Right lobe of liver (tissue), 6 donors: ENCODE measurements at places on chromosomes 11 and 22. TPM values are rescaled to one million over a fixed set of nuclear protein-coding genes. Genes with fewer than 3 reads are reported as not detected.

GRCh38 chr11:48093795-48094642 is 113.7 kb downstream of the PTPRJ start:
- DNase-seq, result no peak
- peak overlapping the region; percentile 18 for H3K4me3 ChIP-seq
- no peaks in the 10 kb centered on the region for H3K27me3 ChIP-seq

DNA sequence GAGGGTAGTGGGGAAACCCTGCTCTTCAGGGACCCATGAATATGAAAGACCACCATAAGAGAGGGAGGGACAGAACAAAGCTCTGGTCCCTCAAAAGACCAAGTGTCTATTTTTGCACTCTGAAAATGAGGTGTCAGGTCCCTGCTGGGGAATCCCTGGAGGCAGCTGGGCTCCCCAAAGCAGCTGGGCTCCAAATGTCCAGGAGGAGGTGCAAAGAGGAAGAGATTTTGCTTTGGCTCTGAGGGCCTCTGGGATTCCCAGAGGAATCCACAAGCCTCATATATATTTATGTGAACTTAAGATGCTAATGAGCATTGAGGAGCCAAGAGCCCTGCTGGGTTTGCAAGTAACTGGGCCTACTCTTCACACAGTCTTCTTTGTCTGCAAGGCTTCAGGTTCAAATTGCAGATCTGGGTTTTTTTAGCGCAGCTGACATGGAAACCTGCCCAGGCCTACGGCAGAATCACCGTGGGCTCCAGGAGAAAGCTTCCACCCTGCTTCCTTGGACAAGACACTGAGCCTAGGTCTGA is 26.0 kb downstream of the CLMP start:
- H3K4me1 ChIP-seq, result no peaks in the 10 kb centered on the region
- no peak overlapping the region for H3K4me3 ChIP-seq
- no peak overlapping the region for H3K27ac ChIP-seq
- no peaks in the 10 kb centered on the region for H3K27me3 ChIP-seq
- H3K36me3 ChIP-seq, result no peaks in the 10 kb centered on the region
- DNase-seq, result no peak

GRCh38 chr22:27461470-27461869 is 340.1 kb downstream of the MN1 start:
- DNase-seq, result no peak
- no peaks in the 10 kb centered on the region for H3K4me1 ChIP-seq
- H3K27me3 ChIP-seq, result no peaks in the 10 kb centered on the region
- H3K4me3 ChIP-seq, result no peak overlapping the region
- H3K27ac ChIP-seq, result no peak overlapping the region

DNA sequence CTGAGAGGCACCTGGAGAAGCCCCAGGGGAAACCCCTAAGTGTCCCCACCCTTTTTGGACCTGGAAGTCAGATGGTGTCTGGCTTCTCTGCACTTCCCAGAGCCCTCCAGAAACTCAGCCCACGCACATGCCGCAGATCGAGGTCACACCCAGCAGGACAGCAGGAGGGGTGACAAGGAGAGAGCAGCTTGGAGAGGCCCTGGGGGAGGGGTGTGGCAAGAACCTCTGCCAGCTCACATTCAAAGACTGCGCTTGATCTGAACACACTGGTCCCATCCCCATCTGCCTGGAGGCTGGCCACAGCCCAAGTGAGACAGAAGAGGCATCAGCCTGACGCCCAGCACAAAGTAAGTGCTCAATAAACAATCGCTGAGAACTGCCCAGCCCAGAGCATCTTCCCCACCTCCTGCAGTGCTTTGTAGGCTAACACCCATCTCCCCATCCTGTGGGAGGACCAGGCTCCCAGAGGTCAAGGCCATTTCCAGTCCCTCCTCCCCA is 21.4 kb downstream of the TMPRSS6 start:
- H3K27ac ChIP-seq, result no peak overlapping the region
- no peak for DNase-seq
- H3K36me3 ChIP-seq, result no peaks in the 10 kb centered on the region
- H3K4me1 ChIP-seq, result no peaks in the 10 kb centered on the region
- no peaks in the 10 kb centered on the region for H3K27me3 ChIP-seq
- no peak overlapping the region for H3K4me3 ChIP-seq

GRCh38 chr11:94997437-94997836 is 23.9 kb downstream of the KDM4D start:
- no peak overlapping the region for H3K4me3 ChIP-seq
- no peak overlapping the region for H3K27ac ChIP-seq
- DNase-seq, result no peak
- H3K4me1 ChIP-seq, result no peaks in the 10 kb centered on the region

GRCh38 chr11:133180201-133180600 is 352.1 kb downstream of the OPCML start:
- H3K4me1 ChIP-seq, result no peaks in the 10 kb centered on the region
- DNase-seq, result no peak
- no peaks in the 10 kb centered on the region for H3K27me3 ChIP-seq
- H3K27ac ChIP-seq, result no peak overlapping the region
- no peaks in the 10 kb centered on the region for H3K36me3 ChIP-seq

GRCh38 chr11:72764503-72764902 is 12.3 kb upstream of the ARAP1 start:
- peaks cover 2% of the 10 kb centered on the region for H3K36me3 ChIP-seq
- H3K27me3 ChIP-seq, result no peaks in the 10 kb centered on the region
- peaks cover 42% of the 10 kb centered on the region for H3K4me1 ChIP-seq

DNA sequence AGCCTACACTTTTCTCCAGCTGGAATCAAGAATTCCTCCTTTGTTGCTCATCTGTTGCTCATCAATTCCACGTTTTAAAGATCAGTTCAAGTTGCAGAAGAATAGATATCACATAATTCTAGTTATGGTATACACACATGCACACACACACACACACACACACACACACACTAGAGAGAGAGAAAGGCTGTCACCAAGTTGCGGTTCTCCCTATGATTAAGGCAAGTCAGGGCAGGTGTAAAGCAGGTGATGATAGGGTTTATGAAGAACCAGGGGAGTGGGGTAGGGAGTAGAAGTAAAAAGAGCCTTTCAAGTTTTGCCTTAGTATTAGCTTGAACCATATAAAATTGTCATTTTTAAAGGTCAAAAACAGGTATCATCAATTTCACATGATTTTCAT is 31.7 kb upstream of the TMPRSS4 start:
- H3K36me3 ChIP-seq, result no peaks in the 10 kb centered on the region
- no peak overlapping the region for H3K27ac ChIP-seq
- peaks cover 11% of the 10 kb centered on the region for H3K4me1 ChIP-seq
- H3K27me3 ChIP-seq, result no peaks in the 10 kb centered on the region
- H3K4me3 ChIP-seq, result no peak overlapping the region

The NXPE1 gene
- not detected for total RNA-seq

The TMEM121B gene
- total RNA-seq, result 0.25 TPM
